Natural killer cell treated with Interleukin-12 subunit alpha and Interleukin-12 subunit beta and Interleukin-15 and Interleukin-18, amount 100 ng/mL, for 72 hours (primary cell): ENCODE measurements at places on chromosomes 6 and 20.

- no peaks in the 10 kb centered on the region for H3K4me1 ChIP-seq
- no peak overlapping the region for H3K4me3 ChIP-seq
- no peak overlapping the region for H3K27ac ChIP-seq
- DNase-seq, result no peak
- H3K36me3 ChIP-seq, result no peaks in the 10 kb centered on the region
- peaks cover 23% of the 10 kb centered on the region for H3K27me3 ChIP-seq
Observed at GRCh38 chr6:5087389-5087788, 2.2 kb downstream of the PPP1R3G start.

GRCh38 chr6:106334646-106335448 lies 9.3 kb upstream of the ATG5 start:
- H3K4me3 ChIP-seq, result no peak overlapping the region
- DNase-seq, result no peak
- H3K4me1 ChIP-seq, result peaks cover 9% of the 10 kb centered on the region
- no peak overlapping the region for H3K27ac ChIP-seq
- peaks cover 24% of the 10 kb centered on the region for H3K27me3 ChIP-seq

DNA sequence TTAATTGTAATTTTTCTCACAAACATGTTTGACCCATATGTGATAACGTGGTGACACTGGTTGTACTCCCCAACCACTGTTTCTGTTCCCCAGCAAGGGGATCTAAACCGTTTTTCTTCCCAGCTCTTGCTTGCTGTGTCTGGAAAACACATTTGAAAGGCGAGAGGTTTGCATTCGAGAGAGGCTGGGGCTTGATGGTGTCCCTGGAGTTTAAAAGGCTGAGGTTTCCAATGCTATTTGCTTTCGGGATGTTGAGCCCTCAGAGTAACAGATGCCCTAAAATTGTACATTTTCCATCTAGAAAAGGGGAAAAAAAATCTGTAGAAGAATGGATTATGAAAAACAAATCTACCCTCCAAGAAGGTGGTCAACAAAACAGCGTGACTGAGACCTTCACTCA lies 35.4 kb downstream of the AKAP12 start:
- H3K27ac ChIP-seq, result no peak overlapping the region
- H3K36me3 ChIP-seq, result no peaks in the 10 kb centered on the region
- no peak overlapping the region for H3K4me3 ChIP-seq
- DNase-seq, result no peak
- no peaks in the 10 kb centered on the region for H3K4me1 ChIP-seq
- peaks cover 7% of the 10 kb centered on the region for H3K27me3 ChIP-seq

- no peak overlapping the region for H3K4me3 ChIP-seq
- no peaks in the 10 kb centered on the region for H3K36me3 ChIP-seq
- no peaks in the 10 kb centered on the region for H3K4me1 ChIP-seq
- peaks cover 34% of the 10 kb centered on the region for H3K27me3 ChIP-seq
Observed at GRCh38 chr20:63255931-63256704, 1.9 kb upstream of the NKAIN4 start.

DNA sequence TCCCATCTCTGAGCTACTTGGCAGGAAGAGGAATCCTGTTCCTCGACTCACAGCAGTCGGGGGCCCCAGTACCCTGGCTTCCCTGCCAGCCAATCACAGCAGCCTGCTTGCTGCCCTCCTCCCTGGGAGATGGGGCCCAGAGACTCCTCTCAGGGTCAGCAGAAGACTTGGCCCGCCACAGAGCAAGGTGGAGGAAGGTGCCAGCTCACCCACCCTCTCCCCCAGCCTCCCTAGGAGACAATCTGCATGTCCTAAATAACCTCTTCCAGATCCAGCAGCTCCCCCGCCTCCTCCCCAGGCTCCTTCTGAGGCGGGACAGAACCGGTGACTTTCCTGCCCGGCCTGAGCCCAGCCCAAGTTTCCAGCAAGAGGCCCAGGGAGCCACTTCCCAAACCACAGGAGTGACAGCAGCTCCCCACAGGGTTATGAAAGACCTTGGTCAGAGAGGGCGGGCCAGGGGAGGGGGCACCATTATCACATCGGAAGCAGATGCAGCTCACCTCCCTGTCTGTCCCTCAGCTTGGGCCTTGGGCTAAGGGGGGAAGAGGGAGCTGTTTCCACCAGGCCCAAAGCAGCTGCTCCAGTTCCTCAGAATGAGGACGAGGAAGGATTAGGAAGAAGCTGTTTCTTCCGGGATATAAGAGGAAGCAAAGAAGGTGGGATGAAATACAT lies 2.3 kb downstream of the CCND3 start:
- H3K36me3 ChIP-seq, result peaks cover 30% of the 10 kb centered on the region
- H3K4me3 ChIP-seq, result peak overlapping the region; percentile 97
- peak; percentile 79 for DNase-seq
- H3K27ac ChIP-seq, result peak overlapping the region; percentile 88
